ENCODE measurements at places on chromosomes 4 and X. TPM values are rescaled to one million over a fixed set of nuclear protein-coding genes. Genes with fewer than 3 reads are reported as not detected.

GLRA3 gene
- not detected for total RNA-seq

NR3C2 gene
- total RNA-seq, result 30.7 TPM

GPR82 gene
- total RNA-seq, result not detected

CLCN5 gene
- 11.8 TPM for total RNA-seq

MAGEB10 gene
- total RNA-seq, result not detected
